M059J (cell line): ENCODE measurements at places on chromosomes 1 and 21. TPM values are rescaled to one million over a fixed set of nuclear protein-coding genes. Genes with fewer than 3 reads are reported as not detected.
A peak's percentile ranks its signal among the peaks of the same experiment; 100 is the strongest.

CRP gene
- total RNA-seq = not detected in 2 replicates

RIPPLY3 gene
- total RNA-seq = 0.62 and 0.64 TPM in 2 replicates

UBE2U gene
- total RNA-seq = not detected in 2 replicates

CADM3 gene
- total RNA-seq = 0.47 and 0.54 TPM in 2 replicates

DMRTB1 gene
- total RNA-seq = not detected in 2 replicates

LCE1E gene
- not detected in 2 replicates for total RNA-seq

SPATC1L gene
- 17.4 and 21.6 TPM in 2 replicates for total RNA-seq

LELP1 gene
- not detected in 2 replicates for total RNA-seq

WDR64 gene
- not detected in 2 replicates for total RNA-seq

- DNase-seq = no peak
These were observed 11.1 kb downstream of the LEMD1 start for GRCh38 chr1:205410581-205411298.

DNA sequence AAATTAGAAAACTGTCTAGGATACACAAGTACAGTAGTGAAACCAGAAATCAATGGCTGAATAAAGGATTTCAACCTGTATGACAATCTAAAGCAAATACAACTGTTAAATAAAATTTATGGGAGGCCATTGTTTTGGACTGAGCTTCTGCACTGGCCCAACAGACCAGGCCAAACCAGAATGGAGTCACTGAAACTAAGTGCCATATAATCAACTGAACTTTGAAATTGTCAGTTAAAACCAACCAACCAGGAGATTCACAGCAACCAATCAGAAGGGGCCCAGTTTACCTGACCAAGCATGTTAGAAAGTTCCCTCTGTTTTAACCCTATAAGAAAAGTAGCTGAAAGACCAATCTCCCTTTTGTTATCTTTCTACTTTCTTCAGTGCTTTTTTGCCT lies 30.5 kb upstream of the SOAT1 start:
- no peak for DNase-seq

- no peak for DNase-seq
These were observed 14.3 kb downstream of the NADK start for GRCh38 chr1:1763657-1764621.

DNA sequence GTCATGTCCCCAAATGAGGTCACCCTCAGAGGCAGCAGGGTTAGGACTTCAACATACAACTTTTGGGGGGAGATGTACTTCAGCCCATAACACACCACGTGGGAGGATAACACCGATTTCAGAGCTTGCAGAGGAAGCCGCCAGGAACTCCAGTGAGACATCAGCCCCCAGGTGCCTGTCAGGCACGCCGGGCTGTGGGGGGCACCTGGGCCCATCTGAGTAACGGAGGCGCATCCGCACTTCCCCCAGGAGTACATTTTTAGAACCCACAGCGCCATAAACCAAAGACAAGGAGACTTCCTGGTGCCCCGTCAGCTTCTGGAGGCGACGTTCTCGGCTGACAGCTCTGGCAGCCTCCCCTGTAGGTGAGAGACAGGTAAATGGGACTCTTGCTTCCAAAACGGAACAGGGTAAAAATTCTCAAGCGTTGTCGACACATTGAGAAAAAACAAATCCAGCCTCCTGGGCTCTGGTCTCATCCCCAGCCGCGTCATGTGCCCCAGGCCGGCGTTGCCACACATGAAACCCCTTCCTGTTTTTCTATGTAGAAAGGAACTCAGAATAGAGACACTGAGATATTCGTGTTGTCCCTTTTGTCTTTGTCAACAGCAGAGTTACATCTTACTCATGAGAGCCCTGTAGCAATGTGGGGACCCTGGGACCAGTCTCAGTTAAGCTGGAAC lies 93.3 kb downstream of the PDE9A start:
- no peak for DNase-seq

- DNase-seq = no peak
These were observed 41.0 kb downstream of the NRIP1 start for GRCh38 chr21:15023776-15024175.

DNA sequence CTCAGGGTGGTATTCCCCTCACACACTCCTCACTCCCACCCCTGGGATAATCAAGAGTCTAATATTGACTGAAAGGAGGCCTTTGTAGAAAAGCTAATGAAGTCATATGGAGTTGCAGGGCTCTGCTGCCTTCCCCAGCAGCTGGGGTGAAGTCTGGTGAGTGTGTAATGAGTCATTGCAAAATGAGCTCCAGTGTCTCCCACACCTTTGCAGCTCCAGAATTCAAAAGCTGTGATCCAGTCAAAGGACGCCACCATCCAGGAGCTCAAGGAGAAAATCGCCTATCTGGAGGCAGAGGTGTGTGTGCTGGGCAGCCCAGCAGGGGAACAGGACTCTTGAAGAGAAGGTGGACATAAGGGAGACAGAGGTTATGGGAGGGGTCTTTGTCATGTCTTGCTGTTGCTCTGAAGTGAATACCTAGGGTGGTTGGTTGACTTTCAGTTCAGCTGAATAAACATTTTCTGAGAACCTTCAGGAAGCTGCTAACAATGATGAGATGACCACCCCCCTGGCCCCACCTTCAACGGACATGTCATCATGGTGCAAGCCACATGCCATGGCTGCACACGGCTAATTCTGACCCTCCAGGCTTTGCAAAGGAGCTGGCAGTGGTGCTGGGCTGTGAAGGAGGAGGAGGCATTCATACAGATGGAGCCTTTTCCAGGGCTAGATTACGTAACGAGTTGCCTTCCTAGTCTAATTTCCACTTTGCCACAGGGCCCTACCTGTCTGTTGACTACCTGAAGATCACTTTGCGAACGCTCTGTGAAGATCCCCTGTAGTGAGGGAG lies 32.2 kb upstream of the SNX27 start:
- peak; percentile 73 for DNase-seq

- DNase-seq = no peak
These were observed 6.1 kb downstream of the B3GALT6 start for GRCh38 chr1:1237874-1238701.

- DNase-seq = no peak
These were observed 15.3 kb downstream of the NUDC start for GRCh38 chr1:26936823-26937222.

DNA sequence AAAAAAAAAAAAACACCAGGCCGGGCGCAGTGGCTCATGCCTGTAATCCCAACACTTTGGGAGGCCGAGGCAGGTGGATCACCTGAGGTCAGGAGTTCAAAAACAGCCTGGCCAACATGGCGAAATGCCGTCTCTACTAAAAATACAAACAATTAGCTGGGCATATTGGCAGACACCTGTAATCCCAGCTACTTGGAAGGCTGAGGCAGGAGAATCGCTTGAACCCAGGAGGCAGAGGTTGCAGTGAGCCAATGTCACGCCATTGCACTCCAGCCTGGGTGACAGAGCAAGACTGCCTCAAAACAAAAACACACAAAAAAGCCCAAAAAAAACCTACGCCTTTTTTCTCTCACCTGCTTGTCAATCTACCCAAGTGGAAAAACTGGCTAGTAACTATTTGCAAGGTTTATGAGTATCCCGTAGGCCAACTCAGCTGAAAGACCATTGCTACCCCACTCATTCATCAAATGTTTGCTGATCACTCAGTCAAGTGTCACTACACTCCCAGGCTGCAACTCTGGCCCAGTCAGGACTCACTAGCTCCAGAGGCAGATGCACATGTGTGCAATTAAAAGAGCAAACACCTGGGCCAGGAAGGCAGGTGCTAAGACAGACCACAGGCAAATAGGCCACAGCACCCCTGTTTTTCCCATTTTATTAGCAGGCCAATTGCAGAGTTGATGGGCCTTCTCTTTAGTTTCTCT lies 2.0 kb downstream of the CSRP1 start:
- DNase-seq = no peak

DNA sequence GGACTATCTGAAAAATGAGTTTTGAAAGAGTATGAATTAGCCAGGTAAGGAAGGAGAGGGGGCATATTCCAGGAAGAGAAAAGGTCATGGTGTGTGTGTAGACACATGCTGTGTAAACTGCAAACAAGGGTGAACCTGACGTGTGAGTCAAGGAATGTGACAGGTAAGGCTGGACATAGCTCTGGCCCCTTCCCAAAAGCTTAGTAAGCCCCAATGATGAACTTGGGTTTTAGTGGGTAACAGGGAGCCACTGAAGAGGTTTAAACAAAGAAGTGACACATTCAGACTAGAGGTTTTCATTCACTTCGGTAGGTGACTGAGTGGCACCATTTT lies 36.7 kb downstream of the EGLN1 start:
- peak; percentile 74 for DNase-seq

- peak; percentile 92 for DNase-seq
These were observed 148.7 kb downstream of the RUNX1 start for GRCh38 chr21:34900376-34900775.

- DNase-seq = no peak
These were observed 62.8 kb downstream of the DYRK1A start for GRCh38 chr21:37429356-37429755.

DNA sequence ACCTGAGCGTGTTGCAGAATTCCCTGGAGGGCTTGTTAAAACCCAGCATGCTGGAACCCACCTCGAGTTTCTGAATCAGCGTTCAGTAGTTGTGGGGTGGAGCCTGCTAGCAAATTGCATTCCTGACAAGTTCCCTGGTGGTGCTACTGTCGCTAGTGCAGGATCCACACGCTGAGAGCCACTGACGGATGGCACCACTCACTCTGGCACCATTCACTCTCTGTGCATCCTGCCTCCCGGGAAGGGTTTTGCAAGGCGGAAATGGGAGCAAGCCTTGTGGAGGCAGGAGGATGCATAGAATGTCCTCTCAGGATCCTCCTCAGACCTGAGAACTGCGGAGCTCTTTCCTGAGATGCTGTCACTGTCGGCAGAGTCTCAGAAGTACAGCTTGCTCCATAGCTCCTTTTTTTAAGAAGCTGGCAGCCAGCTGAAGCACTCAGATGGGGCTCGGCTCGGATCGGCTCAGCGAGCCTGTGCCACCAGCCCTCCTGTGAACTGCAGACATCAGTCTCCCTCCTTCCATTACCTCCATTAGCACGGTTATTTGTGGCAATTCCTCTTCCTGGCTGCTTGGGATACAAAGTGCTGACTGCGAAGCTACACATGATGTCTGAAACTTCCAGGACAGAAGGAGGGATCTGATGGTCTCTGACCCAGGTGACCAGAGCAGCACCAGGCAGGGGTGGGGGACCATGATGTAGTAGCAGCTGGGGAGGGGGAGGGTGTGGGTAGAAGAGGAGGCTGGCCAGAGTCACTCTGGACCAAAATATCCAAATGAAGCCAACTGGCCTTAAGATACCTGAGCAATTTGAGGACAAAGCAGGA lies 89.6 kb downstream of the C1orf94 start:
- peak; percentile 65 for DNase-seq

- DNase-seq = peak; percentile 89
These were observed 9.7 kb upstream of the SHCBP1L start for GRCh38 chr1:182962554-182963115.

DNA sequence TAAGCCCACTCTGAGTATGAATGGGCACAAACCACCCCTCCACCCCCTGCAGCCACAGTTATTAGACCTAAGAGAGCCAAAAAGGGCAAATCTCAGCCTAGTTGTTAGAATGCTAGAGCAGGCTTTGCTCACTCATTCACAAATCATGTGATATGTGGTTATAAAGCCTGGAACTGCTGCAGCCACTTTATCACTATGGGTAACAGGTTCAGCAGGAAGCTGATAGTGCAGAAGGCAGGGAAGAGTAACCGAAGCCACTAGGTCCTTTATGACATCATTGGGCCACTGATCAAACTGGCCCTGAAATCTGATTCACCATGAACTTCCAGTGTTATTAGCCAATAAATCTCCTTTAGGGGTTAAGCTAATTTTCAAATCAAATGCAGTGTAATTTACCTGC lies 134.7 kb downstream of the GRIK1 start:
- DNase-seq = no peak

DNA sequence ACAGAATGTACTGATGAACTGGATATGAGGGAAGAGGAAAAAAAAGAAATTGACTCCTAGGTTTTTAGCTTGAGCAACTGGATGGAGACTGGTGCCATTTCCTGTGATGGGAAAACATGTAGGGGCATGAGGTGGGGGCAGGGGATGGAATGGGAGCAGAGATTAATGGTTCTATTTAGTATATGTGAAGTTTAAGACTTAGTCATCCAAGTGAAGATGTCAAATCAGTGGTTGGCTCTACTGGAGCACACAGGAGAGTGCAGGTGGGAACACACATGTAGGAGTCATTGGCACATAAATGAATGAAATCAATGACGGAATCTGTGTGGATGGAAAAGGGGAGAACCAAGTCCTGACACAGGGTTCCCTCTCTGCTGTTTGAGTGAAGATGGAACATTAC lies 224.4 kb upstream of the COA6 start:
- peak; percentile 22 for DNase-seq

DNA sequence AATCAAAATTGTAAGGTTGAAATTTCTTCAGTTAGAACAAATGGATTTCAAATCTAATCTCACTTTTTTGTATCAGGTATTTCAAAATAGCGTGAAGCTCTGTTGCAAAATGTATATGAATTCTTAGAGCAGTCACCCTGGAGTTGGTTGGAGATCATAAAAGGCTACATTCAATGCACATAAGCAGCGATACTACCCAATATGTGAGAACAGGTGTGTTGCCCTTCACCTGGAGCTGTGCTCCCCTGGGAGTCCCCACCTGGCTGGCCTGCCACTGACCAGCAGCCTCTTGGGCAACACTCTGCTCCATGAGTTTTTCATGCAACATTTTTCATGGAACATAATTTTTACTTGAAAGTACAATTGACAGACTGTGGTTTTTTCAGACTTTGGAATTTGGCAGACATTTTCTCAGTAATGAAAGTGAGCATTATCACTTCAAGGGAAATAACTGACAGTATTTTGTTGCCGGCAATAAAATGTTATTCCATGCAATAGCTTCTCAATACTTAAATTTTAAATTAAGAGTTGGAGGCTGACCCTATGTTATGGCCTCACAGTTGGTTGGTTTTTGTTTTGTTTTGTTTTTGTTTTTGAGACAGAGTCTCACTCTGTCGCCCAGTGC lies 95.1 kb downstream of the ST3GAL3 start:
- no peak for DNase-seq
